ENCODE measurements at places on chromosomes 12 and 14.
A peak's percentile ranks its signal among the peaks of the same experiment; 100 is the strongest.

GRCh38 chr14:53630336-53630735 is 326.3 kb downstream of the BMP4 start:
- DNase-seq: peak; percentile 12

GRCh38 chr12:15839041-15839440 is 43.1 kb upstream of the STRAP start:
- no peak for DNase-seq

DNA sequence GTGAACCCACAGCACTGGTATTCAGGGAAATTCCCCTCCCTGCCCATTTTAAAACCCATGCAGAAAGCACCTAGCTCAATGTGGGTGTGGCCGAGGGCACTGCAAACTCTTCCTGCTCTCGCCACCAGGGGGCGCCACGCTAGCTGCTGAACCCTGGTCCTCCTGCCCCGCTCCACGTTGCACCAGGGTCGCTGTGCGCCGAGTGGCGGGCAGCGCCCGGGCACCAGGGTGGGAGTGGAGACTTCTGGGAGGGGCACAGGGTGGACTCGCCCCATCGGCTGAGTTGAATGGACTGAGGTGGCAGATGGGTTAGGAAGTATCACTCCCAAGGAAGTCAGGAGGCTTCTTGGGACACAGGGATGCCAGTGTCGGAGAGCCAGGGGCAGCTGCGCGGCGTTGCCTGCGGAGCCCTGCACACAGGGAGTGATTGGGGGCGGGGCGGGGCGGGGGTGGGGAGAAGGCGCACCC is 48.1 kb upstream of the BCL11B start:
- peak; percentile 6 for DNase-seq

DNA sequence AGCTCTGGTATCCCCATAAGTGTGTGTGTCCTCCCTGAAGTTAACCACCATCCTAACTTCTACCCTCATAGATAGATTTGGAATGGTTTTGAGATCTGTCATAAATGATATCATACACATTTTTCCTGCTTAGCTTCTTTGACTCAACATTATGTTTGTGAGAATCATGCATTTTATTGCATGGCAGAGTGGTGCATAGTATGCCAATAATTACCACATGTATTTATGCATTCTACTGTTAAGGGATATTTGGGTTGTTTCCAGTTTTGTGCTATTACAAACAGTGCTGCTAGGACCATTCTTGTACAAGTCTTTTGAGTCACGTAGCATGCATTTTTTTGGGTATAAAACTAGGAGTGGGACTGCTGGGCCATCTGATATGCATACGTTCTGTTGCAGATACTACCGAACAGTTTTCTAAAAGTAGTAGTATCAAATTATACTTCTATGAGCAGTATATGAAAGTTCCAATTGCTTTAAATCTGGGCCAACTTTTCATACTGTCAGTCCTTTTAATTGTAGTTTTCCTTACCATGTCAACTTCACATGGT is 13.4 kb downstream of the GRIP1 start:
- no peak for DNase-seq

GRCh38 chr14:25537846-25538455 is 488.0 kb upstream of the STXBP6 start:
- DNase-seq: no peak

- no peak for DNase-seq
These were observed 422.4 kb upstream of the OR4E1 start for GRCh38 chr14:22095860-22096513.

GRCh38 chr12:107330831-107331431 is 237.6 kb upstream of the CRY1 start:
- DNase-seq: no peak

GRCh38 chr12:7877420-7877819 is 4.7 kb upstream of the SLC2A14 start:
- no peak for DNase-seq

GRCh38 chr12:9156119-9156518 is 40.4 kb upstream of the A2M start:
- DNase-seq: no peak

DNA sequence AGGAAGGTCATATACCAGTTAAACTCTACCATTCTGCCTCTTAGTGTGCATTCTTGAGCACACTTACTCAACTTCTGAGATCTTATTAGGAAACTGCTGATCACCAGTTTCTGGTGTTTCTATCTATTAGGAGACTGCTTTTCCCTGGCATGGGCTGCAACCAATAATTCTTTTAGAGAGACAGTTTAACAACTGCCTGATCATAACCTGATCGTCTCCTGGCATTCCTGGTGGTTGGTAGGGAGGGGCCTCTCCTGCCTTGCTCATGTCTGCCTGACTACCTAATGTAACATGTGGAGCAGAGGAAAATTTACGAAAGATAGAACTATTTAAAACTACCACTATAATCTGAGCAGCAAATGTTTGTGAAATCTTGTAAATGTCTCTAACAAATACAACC is 75.3 kb upstream of the MGAT4C start:
- DNase-seq: no peak

DNA sequence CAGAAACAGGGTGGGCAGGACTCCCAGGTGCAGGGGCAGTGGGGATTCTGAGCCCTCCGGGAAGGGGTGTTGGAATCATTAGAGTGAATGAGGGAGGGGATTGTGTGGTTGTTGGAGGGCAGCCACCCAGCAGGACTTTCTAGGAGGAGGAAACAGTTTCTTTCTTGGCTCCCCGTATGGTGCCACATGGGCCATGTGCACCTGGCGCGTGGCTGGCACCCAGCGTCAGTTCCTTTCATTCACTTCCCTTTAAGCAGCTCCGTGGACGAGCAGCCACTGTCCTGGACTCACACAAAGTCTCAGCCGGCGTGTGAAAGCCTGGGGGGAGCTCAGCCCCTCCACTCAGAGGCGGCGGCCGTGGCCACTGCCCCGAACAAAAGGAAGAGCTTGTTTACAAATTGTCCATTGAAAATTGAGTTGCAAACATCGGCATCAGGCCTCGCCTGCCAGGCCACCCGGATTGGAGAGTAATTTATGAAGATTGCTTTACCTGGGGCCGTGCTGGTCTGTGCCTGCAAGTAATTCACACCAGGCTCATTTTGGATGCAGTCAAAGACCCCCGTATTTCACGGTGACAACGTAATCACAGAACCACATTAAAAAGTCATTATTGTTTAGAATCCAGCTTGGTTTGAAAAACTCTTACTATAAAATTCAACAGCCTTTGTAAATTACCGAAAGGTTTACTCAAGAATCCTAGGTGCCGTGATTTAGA is 101.7 kb upstream of the C14orf180 start:
- DNase-seq: no peak

- no peak for DNase-seq
These were observed 785.1 kb downstream of the DIO2 start for GRCh38 chr14:79426103-79426755.

DNA sequence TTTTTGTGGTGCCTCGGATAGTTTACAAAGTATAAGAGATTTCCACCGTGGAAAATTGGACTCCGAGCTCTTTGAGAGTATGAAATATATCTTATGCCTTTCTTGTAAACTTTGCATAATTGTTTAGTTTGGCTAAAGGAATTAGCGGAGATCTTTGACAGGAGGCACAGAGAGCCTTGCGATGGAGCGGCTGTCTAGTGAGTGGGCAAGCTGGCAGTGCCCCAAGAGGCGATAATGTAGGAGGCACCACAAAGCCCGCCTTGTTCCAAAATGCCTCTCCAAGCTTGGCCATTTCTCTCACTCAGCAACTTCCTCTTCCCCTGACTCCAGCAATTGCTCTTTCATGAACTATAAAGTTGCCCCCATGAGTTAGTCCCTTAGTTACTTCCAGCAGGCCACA is 270.1 kb upstream of the PRICKLE1 start:
- peak; percentile 9 for DNase-seq

GRCh38 chr14:98433436-98433835 is 838.6 kb downstream of the BCL11B start:
- DNase-seq: no peak

GRCh38 chr14:96192975-96193805 is 11.4 kb upstream of the BDKRB2 start:
- DNase-seq: no peak

- no peak for DNase-seq
These were observed 37.2 kb upstream of the MYF6 start for GRCh38 chr12:80670214-80670613.

DNA sequence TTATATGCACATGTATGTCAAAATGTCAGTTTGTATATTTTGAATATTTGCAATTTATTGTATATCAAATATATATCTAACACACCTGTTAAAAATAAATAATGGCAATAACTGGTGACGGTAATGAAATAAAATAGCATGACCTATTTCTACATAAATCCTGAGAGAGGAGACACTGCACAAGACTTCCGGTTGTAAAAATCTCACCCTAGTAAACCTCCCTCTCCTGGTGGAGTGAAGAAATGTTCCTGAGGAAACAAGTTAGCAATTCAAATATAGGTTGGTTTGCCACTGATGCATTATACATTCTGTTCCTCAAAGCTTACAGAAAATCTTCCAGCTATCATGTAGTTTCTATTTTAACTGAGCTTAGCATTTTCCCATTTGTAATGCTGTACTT is 166.1 kb upstream of the SYT10 start:
- DNase-seq: no peak

DNA sequence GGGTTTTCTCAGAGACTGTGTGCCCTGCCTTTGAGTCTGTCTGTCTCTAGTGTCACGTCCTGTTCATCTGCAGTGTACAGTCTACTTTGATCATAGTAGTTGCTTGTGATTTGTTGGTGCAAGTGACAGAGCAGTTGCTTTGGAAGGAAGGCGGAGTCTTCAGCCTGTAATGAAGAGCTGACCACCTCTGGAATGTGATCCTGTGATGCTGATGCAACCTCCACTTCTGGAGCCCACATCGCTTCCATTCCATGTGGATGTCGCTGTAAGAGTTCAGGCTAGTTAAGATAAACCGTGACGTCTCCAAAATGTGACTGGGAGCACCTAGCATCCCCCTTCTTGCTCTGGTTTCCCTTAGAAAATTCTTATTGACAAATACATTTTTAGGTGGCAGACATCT is 51.8 kb downstream of the PELI2 start:
- DNase-seq: no peak

DNA sequence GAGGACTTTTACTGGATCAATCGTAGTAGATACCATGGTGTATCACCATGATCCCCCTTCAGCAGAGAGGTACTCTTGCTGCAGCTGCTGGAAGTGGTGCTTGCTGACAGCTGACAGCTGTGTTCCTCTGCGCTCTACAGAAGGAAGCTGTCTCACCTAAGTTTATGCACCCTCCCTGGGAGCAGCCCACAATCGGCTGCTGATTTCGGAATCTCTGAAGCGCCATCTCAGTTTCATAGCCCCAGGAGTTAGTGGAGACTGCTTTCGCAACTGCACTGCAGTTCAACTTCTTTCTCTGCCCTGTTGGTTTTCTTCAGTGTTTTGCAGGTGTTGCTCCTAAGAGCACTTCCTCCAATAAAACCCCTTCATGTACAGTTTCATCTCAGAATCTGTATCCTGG is 237.9 kb downstream of the PAWR start:
- DNase-seq: no peak

DNA sequence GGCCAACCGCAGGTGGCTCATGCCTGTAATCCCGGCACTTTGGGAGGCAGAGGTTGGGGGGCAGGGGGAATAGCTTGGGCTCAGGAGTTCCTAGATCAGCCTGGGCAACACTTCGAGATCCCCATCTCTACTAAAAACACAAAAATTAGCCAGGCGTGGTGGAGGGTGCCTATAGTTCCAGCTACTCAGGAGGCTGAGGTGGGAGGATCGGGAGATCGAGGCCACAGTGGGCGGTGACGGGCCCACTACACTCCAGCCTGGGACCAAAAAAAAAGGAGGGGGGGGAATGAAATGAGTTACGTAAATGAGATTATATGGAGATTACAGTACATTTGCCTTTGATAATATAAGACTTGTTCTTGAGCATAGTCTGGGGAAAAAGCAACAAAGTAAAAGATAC is 1.1 kb downstream of the RPAP3 start:
- no peak for DNase-seq

- no peak for DNase-seq
These were observed 392.7 kb downstream of the RPS29 start for GRCh38 chr14:49193332-49194065.

GRCh38 chr12:6944381-6945186 is 762 bp downstream of the C12orf57 start:
- peak; percentile 90 for DNase-seq

DNA sequence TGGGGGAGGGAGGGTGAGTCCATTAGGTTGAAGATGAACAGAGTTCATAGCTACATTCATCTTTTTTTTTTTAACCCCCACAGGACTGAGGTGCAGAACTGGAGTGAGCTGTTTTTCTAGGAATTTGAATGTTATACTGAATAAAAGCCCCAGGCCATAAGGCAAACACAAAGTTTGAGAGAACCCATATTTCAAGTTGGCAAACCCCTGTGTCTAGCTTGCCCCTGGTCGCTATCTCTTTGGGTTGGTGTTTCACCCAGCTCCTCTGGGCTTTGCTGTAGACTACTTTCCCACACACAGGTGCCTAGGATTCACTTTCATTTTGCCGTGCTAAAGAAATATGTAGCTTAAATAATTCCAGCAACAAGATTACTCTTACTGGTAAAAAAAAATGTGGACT is 5.2 kb upstream of the LMO3 start:
- DNase-seq: no peak

DNA sequence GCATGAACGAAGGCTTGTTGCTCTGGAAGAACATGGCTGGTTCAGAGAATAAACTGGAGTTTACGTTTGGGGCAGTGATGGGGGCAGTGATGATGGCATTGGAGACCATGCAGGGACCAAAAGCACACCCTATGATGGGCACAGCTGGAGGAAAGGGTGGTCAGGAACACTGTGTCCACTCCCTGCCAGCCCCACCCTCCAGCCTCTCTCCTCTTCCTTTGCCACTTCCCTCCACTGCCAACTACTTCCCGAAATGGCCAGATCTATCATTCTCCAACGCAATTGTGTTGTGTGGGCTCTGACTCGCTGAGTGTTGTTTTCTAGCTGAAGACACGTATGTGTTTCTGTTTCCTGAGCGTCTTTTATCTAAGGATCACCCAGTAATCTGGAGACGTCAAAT is 39.3 kb upstream of the GSG1 start:
- DNase-seq: no peak

DNA sequence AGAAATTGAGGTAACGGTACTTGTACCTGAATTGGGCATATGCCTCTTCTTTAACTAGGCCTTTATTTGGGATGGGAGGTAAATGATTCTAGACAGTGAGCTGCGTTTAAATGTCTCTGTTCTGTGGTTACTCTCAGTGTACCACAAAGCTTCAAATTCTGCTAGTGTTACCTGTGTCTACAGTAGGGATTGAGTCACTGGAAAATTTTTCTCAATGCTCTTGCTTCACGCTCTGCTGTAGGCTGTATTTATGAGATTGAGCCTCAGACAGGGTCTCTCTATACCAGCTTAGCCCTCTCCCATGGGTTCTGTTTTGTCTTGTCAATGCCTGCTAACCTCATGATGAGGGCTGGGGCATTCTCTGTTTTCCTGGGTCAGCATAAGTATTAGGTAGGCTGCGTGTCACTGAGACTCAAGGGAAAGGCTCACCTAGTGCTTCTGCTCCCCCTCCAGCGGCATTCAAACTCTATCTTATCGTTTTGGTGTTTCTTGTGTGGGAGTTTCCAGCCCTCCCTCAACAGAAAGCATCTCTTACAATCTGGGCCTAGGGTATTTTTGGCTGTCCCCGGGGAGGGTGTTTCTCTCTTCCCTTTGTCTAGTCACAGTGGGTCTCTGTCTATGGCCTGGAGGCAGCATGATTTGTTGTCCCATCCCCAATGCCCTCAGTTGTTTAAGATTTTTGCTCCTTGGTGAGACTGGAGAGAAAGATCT is 285.8 kb downstream of the ADGRD1 start:
- DNase-seq: no peak

GRCh38 chr12:11446372-11446771 is 51.0 kb upstream of the PRB2 start:
- DNase-seq: no peak

GRCh38 chr14:71235875-71236274 is 328.6 kb downstream of the PCNX1 start:
- no peak for DNase-seq

Measured in astrocyte of the spinal cord (primary cell).